ENCODE measurements at places on chromosomes 5 and 9. TPM values are rescaled to one million over a fixed set of nuclear protein-coding genes. Genes with fewer than 3 reads are reported as not detected.

GRCh38 chr9:8429768-8430167, 630.2 kb upstream of the DMAC1 start:
- no peak overlapping the region for H3K4me3 ChIP-seq
- no peak for DNase-seq
- no peaks in the 10 kb centered on the region for H3K27me3 ChIP-seq
- H3K27ac ChIP-seq = no peak overlapping the region
- no peaks in the 10 kb centered on the region for H3K4me1 ChIP-seq

GRCh38 chr5:64519263-64519662, 13.4 kb downstream of the RGS7BP start:
- H3K4me3 ChIP-seq = no peak overlapping the region
- DNase-seq = no peak
- H3K27ac ChIP-seq = no peak overlapping the region
- H3K27me3 ChIP-seq = no peaks in the 10 kb centered on the region
- no peaks in the 10 kb centered on the region for H3K36me3 ChIP-seq
- H3K4me1 ChIP-seq = no peaks in the 10 kb centered on the region

Gene DNAH5
- total RNA-seq = not detected

DNA sequence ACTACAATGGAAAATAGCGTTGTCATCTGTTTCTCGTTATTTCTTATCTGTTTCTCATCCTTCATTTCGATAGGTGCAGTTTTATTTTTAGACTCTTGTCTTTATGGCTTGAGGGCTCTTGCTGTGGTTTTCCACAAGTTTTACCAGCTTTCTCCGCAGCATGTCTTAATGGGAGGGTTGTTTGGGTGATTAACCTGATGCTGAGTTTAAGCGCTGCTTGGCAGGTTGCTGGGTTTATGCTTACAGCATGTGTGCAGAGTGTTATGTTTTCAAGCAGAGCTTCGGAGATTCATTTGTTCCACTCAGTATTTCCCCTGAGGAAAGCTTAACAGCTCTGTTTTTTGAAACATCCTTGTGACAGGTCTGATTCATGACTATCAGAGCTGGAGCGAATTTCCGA, 154.0 kb downstream of the SLC12A2 start:
- H3K36me3 ChIP-seq = no peaks in the 10 kb centered on the region
- no peak overlapping the region for H3K27ac ChIP-seq
- H3K4me1 ChIP-seq = no peaks in the 10 kb centered on the region
- H3K4me3 ChIP-seq = no peak overlapping the region
- no peak for DNase-seq
- H3K27me3 ChIP-seq = peaks cover 4% of the 10 kb centered on the region

DNA sequence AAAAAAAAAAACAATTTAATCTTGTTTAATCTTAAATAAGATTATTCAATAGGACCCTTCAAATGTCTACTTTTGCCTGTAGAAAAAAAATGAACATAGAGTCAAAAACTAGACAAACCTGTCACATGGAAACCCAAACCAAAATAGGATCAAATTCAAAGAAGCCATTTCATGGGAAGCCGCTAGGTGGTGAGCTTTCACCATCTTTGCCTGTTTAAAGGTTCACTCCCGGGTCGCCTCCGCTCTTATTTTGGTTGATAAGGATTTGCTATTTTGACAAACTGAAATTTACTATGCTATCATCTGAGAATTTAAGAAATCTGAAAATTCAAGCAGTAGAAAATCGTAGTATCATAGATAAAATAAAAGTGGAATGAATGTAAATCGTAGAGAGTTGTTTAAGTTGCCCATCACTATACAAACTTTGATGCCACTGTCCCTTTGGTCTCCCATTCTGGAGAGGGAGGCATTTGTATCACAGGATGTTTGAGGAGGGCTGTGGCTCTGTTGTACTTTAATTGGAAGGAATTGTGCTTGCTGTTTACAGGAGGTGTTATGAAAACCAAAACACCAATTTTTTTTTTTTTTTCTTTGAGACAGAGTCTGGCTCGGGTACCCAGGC, 43.5 kb upstream of the DNAH5 start:
- no peaks in the 10 kb centered on the region for H3K4me1 ChIP-seq
- no peaks in the 10 kb centered on the region for H3K36me3 ChIP-seq
- no peak for DNase-seq
- no peaks in the 10 kb centered on the region for H3K27me3 ChIP-seq

Gene ARL14EPL
- total RNA-seq = not detected

GRCh38 chr5:144876990-144877389, 706.3 kb downstream of the KCTD16 start:
- no peak overlapping the region for H3K27ac ChIP-seq
- no peaks in the 10 kb centered on the region for H3K27me3 ChIP-seq
- no peaks in the 10 kb centered on the region for H3K4me1 ChIP-seq
- no peaks in the 10 kb centered on the region for H3K36me3 ChIP-seq
- no peak overlapping the region for H3K4me3 ChIP-seq
- DNase-seq = no peak

DNA sequence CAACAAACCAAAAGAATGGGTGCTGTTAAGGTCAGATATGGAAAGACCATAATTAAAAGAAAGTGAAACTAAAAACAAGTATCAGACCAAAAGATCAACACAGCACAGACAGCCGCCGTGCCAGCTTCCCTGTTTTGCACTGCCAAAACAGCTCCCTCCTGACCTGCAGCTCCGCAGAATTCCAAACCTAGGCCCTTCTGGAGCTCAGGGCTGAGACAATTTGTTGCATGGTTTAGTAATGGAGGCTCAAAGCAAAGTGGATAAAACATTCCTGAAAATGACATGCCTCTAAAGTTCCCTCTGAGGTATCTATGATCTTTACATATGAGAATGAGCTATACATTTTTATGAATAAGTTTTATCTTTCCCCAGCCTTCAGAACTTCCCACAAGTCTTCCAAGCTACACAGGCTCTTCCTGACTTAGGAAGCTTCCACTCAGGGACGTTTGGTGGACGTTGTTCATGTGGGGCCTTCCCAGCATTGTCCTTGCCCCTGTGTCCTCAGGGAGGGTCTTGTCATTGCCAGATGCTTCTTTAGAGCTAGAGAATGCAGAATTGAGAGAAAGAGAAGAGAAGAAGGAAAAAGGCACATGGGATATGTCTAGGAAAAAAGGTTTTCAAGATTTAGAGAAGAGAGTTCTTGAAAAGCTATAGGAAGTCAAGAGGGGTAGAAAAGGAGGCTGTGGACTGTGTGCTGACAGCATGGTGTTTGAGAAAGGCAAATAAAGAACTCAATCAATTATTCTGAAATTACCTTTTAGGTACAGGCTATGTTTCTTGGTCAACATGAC, 28.4 kb upstream of the SSBP2 start:
- no peaks in the 10 kb centered on the region for H3K36me3 ChIP-seq
- DNase-seq = peak; percentile 29
- peak overlapping the region; percentile 70 for H3K27ac ChIP-seq
- peak overlapping the region; percentile 42 for H3K4me3 ChIP-seq
- peaks cover 18% of the 10 kb centered on the region for H3K4me1 ChIP-seq
- no peaks in the 10 kb centered on the region for H3K27me3 ChIP-seq

- H3K36me3 ChIP-seq = peaks cover 9% of the 10 kb centered on the region
- DNase-seq = no peak
- H3K4me1 ChIP-seq = peaks cover 38% of the 10 kb centered on the region
- peak overlapping the region; percentile 92 for H3K27ac ChIP-seq
- H3K4me3 ChIP-seq = peak overlapping the region; percentile 79
Measured at GRCh38 chr5:77774981-77775789, 954 bp downstream of the TBCA start.

GRCh38 chr5:133449181-133449580, 163.2 kb downstream of the FSTL4 start:
- H3K36me3 ChIP-seq = no peaks in the 10 kb centered on the region
- no peaks in the 10 kb centered on the region for H3K27me3 ChIP-seq
- H3K27ac ChIP-seq = no peak overlapping the region
- no peaks in the 10 kb centered on the region for H3K4me1 ChIP-seq

All from CD4-positive, alpha-beta T cell (primary cell).